ENCODE measurements at places on chromosomes 6 and 20. TPM values are rescaled to one million over a fixed set of nuclear protein-coding genes. Genes with fewer than 3 reads are reported as not detected.

- no peak for DNase-seq
Observed at GRCh38 chr6:7532821-7533220, 8.7 kb upstream of the DSP start.

DNA sequence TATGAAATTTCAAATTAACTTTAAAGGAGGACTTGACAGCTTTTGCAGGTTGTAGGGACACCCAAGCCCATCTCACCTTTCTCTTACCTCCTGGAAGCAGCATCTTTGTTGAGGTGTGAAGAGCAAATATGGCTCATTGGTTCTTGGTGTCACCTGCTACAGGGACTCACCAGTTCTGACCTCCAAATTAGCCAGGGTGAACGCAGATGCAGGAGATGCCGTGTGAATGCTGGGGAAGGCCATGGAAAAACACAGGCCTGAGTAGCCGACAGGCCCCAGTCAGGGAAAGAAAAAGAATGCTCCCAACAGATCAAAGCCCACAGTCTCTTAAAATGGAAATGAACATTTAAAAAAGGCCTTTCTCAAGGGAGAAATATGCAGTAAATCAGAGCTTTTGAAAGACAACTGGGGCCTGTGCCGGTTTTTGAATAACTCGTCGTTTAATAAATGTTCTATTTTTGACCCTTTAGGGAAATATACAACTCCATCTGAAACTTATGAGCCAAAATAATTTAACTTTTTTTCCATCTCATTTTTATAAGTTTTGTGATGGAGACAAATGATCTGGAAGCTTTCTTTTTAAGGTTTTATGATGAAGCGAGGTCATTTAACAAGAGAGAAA lies 167.5 kb downstream of the CD83 start:
- DNase-seq, result no peak

DNA sequence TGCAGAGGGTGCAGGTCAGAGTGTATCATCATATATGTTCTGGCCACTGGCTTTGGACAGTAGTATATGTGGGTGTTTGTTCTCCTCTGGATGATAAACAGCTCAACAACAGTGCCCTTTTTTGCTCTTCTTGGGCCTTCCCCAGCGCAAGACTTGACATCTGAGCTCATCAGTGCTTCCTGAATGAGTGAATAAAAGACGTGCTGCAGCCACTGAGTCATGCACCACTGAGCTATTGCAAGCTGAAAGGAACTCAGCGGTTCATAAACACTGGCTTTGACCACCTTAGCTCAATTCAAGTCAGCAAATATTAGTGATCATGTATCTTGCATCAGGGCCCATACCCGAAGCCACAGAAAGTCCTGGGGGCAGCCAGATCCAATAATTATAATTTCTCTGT lies 105.3 kb upstream of the KCNG1 start:
- DNase-seq, result peak; percentile 57

DNA sequence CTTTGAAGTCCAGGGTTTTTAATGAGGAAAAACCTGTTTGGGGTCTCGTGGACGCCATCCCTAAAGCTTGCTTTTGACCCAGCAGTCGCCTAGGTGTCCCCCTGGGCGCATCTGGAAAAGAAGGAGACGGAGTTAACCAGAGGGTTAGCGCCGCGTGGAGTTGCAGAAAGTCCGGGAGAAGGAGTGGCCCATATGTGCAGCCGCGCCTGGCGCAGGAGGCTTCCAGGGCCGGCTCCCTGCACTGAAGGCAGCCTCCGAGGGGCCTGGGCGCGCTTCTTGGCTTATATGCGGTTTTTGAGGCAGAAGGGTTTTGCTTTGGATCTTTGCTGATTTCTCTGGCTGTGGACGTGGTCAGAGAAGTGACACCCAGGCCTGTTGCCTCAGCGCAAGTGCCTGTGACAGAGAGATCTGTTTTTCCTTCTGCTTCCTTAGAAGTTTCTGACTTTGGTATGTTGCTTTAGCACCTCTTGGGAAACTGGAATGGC lies 987 bp downstream of the TMEM181 start:
- DNase-seq, result peak; percentile 16

DNA sequence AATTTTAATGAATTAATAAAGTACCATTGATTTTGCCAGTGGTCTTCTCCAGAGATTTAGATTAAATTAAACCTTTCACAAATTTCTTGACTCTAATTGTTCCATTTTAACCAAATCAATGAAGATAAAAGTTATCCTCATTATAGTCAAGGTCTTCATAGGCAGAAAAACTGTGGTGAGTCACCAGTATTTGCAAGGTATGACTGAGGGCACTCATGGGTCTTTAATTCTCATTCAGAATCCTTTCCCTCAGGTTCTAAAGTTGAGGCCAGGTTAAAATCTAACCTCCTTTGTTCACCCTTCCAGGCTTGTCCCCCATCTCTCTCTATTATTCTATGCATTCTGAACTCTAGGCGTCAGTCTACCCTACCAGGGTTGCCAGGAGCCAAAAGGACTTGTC lies 93.9 kb downstream of the JAG1 start:
- DNase-seq, result no peak

- DNase-seq, result no peak
Observed at GRCh38 chr6:146913842-146914488, 290.3 kb upstream of the STXBP5 start.

GRCh38 chr20:44586289-44586911 lies 4.0 kb downstream of the PKIG start:
- DNase-seq, result peak; percentile 99

DNA sequence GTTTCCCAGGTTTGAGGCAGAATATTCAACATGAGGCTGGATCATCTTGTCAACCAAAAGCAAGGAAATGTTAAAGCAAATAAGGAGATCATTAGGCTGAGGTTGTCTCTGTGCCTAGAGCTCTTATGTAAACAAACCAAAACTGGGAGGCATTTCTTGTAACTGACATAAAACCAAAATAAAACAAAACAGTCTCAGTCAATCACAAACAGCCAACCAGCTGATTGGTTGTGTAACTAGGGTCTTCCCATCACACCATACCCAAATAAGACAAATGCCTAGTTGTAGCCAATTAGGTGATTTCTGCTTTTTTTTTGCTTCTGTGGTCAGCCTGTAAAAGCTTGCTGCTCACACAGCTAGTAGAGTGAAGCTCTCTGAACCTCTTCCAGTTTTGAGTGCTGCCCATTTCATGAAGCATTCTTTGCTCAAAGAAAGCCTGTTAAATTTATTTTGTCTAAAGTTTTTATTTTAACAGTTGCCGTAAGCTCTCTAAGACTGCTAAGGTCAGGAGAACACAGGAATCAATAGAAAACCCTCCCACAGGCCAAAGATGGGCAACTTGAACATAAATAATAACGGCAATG lies 8.9 kb upstream of the FITM2 start:
- no peak for DNase-seq

CYP39A1 gene
- total RNA-seq, result 22.6 TPM

GRCh38 chr6:158311193-158311592 lies 1.1 kb upstream of the TULP4 start:
- no peak for DNase-seq

GRCh38 chr6:39665861-39666260 lies 59.3 kb downstream of the KIF6 start:
- DNase-seq, result no peak

- no peak for DNase-seq
Observed at GRCh38 chr6:19368511-19368910, 468.7 kb upstream of the ID4 start.

- no peak for DNase-seq
Observed at GRCh38 chr6:71197780-71198179, 90.8 kb upstream of the OGFRL1 start.

- DNase-seq, result no peak
Observed at GRCh38 chr20:19321176-19321575, 108.7 kb downstream of the SLC24A3 start.

GRCh38 chr6:21887231-21888185 lies 294.0 kb downstream of the SOX4 start:
- DNase-seq, result no peak

BMP7 gene
- total RNA-seq, result 3.7 TPM

DNA sequence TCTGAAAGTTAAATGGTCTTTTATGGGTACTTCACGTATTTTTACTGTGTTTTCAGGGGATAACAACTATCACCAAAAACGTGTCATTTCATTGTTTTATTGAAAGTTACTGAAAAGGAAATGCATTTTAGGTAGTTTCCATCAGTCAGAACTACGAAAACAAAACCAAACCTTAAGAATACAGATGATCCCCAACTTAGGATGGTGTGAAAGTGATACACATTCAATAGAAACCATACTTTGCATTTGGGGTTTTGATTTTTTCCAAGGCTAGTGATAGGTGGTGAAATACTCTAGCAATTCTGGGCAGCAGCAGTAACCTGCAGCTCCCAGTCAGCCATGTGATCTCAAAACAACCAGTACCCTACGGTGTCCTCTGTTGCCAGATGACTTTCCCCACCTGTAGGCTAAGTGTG lies 25.9 kb upstream of the EFHC1 start:
- no peak for DNase-seq

DNA sequence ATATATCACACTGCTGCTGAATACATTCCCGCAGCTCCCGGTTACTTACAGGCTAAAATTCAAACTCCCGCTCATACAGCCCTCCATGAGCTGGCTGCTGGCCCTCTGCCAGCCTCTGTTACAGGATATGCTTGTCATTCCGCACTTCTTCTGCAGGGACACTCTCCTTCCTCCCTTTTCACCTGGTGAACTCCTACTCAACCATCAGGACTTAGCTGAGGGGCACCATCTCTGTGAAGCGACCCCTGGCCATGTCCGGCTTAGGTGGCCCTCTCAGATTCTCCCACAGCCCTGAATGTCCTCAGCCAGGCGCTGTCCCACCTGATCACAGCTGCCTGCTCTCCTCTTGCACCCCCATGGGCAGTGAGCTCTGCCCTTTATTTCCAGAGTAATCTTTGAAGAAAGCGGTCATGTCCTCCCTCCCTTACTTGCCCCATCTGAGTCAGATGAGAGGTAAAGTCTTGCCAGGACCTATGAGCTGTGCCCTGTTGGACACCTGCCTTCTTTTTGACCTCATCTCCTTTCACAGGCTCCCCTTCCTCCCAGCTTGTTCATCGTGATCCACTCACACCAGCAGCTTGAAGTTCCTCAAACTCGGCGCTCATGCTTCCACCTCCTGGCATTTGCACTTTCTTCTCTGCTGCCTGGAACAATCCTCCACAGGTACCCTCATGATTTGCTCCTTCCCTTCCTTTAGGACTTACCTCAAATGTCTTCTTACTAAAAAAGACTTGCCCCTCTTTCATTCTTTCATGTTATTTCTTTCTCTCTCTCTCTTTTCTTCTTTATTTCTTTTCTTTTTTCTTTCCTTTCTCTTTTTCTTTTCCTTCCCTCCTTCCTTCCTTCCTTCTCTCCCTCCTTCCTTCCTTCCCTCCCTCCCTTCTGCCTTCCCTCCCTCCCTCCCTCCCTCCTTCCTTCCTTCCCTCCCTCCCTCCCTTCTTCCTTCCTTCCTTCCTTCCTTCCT lies 5.6 kb downstream of the CYP24A1 start:
- DNase-seq, result no peak

DNA sequence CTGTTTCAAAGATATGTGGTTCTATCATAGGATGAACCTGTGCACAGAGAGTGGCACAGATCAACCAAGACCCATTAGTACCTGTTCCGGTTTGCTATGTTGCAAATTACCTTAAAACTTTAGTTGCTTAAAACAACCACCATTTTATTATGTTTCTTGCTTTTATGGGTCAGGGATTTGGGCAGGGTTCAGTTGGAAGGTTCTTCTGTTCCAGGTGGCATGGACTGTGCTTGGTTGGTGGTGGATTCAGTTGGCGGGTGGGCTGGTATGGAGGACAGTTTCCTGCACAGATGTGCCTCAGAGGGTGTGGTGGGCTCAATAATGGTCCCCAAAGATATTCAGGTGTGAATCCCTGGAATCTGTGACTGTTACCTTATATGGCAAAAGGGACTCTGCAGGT lies 166.3 kb downstream of the SLC35B3 start:
- no peak for DNase-seq

CPNE5 gene
- total RNA-seq, result 89.8 TPM
